Breast epithelium (tissue), 4 donors: ENCODE measurements at places on chromosomes 7 and 10. TPM values are rescaled to one million over a fixed set of nuclear protein-coding genes. Genes with fewer than 3 reads are reported as not detected.
A peak's percentile ranks its signal among the peaks of the same experiment; 100 is the strongest.

Gene TMUB1
- 36.1 TPM for total RNA-seq

Gene UCN3
- not detected for total RNA-seq

Gene RADIL
- total RNA-seq, result 5.9 TPM

Gene FZD1
- 20.0 TPM for total RNA-seq

Gene RBP4
- total RNA-seq, result 111 TPM

Gene CYP2C8
- total RNA-seq, result 1.3 TPM

DNA sequence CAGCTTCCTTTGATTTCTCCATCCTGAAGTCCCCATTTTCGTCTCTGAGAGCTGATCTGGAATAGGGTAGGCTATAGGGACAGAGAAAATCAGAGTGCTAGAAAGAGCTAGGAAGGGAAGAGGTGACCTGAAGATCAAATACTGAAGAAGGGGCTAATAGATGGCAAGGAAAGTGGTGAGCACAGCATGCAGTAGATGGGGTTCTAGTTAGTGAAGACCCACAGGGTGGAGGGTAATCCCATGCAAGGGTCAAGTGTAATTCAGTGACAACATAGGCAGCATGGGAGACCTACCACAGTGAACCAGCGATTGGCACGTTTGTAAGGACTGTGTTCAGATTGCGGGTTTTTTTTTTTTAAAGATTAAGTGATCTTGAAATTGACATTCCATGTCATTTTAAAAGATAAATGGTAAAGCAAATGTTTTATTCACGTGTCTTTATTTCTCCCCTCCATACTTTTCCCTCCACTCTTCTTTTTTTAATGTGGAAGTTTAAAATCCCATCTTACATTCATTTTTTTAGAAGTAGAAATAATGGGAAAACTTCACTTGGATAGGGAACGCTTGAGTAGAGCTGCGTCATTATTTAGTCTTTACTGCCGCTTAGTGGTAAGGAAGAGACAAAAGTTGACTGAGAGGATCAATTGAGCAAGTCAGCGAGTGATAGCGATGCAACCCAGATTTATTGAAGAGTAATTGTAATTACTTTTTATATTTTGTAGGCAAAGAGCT, 21.0 kb upstream of the ABI1 start:
- H3K27ac ChIP-seq, result no peak overlapping the region
- DNase-seq, result no peak
- H3K4me3 ChIP-seq, result no peak overlapping the region

DNA sequence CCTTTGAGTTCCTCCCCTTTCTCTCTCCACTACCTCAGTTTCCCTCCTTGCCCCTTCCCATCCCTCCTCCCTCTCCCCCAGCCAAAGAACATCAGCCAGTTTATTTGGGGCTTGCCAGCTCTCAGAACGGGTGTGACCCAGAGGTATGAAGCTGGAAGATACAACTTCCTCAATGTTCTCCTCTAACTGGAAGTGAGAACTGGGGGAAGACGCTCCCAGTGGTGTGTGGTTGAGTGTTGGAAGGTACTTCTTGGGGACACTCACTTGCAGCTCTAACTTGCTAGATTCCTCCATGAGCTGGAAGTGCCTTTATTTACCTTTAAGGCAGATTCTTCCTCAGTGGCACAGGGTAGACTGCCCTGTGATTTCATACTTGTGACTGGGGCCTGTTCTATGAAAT, 110.5 kb upstream of the HABP2 start:
- no peak for DNase-seq
- no peaks in the 10 kb centered on the region for H3K27me3 ChIP-seq
- no peak overlapping the region for H3K27ac ChIP-seq
- no peak overlapping the region for H3K4me3 ChIP-seq
- no peaks in the 10 kb centered on the region for H3K4me1 ChIP-seq
- no peaks in the 10 kb centered on the region for H3K36me3 ChIP-seq

GRCh38 chr10:18260310-18260922, 120.2 kb downstream of the CACNB2 start:
- H3K4me1 ChIP-seq, result no peaks in the 10 kb centered on the region
- H3K36me3 ChIP-seq, result no peaks in the 10 kb centered on the region
- H3K4me3 ChIP-seq, result no peak overlapping the region
- H3K27ac ChIP-seq, result no peak overlapping the region
- no peaks in the 10 kb centered on the region for H3K27me3 ChIP-seq

GRCh38 chr7:47217570-47218360, 364.1 kb downstream of the TNS3 start:
- no peak for DNase-seq
- no peaks in the 10 kb centered on the region for H3K4me1 ChIP-seq
- no peak overlapping the region for H3K4me3 ChIP-seq
- H3K36me3 ChIP-seq, result no peaks in the 10 kb centered on the region
- no peaks in the 10 kb centered on the region for H3K27me3 ChIP-seq

DNA sequence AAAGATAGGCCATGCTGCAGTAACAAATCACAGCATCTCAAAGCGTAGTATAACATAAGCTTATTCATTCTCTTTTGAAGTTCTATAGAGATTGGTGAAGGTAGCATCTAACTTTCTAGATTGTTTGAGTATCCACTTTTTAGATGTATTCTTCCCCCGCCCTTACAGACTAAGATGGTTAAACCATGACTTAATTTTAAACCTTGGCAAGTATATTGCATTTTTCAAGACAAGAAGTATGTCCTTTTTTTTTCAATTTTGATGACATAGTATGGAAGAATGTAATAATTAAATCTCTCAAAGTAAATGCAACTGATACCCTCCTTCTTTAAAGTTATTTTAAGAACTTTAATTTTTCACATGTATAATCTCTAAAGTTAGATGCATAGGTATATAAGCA, 190.0 kb downstream of the KCND2 start:
- no peaks in the 10 kb centered on the region for H3K4me1 ChIP-seq
- no peaks in the 10 kb centered on the region for H3K36me3 ChIP-seq
- H3K4me3 ChIP-seq, result no peak overlapping the region

DNA sequence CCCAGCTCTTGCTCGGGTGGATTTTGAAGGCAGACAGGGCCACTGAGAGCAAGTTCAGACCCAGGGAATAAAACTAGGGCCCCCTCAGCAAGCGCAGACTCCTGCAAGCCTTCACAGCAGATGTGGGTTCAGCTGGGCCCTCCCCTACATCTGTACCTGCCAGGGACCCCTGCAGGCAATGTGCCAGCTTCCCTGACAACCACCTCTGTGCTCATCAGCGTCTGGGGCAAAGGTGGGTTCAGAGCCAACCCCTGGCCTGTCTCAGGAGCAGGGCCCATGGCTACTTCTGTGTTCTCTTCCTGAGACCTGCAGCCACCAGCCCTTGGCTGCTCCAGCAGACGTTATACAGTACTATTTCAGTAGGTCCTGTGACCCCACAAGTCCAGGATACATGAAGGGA, 189.5 kb downstream of the DIP2C start:
- H3K27ac ChIP-seq, result no peak overlapping the region
- no peak overlapping the region for H3K4me3 ChIP-seq
- H3K4me1 ChIP-seq, result no peaks in the 10 kb centered on the region
- H3K27me3 ChIP-seq, result no peaks in the 10 kb centered on the region

DNA sequence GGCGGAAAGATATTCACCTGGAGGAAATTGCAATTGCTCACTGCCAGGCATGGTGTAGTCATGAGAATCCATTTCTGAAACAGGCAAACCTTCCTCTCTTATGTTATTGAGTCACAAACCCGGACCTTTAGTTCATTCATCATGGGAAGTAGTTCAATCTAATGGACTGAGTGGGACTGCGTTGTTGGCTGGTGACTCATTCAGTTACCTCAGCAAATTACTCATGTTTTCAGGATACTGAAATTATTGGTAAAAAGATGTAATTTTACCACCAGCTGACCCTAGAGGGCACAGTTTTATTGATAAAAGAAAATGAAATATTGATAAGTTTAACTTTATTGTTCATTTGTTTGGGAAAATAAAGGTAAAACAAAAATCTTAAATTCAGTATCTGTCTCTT, 1194.4 kb upstream of the SORCS1 start:
- no peaks in the 10 kb centered on the region for H3K36me3 ChIP-seq
- no peaks in the 10 kb centered on the region for H3K27me3 ChIP-seq
- H3K4me1 ChIP-seq, result no peaks in the 10 kb centered on the region
- no peak overlapping the region for H3K4me3 ChIP-seq
- no peak for DNase-seq

GRCh38 chr10:48309711-48310226, 3.3 kb downstream of the MAPK8 start:
- no peaks in the 10 kb centered on the region for H3K27me3 ChIP-seq
- H3K4me3 ChIP-seq, result no peak overlapping the region
- no peaks in the 10 kb centered on the region for H3K4me1 ChIP-seq
- no peak for DNase-seq
- no peaks in the 10 kb centered on the region for H3K36me3 ChIP-seq

DNA sequence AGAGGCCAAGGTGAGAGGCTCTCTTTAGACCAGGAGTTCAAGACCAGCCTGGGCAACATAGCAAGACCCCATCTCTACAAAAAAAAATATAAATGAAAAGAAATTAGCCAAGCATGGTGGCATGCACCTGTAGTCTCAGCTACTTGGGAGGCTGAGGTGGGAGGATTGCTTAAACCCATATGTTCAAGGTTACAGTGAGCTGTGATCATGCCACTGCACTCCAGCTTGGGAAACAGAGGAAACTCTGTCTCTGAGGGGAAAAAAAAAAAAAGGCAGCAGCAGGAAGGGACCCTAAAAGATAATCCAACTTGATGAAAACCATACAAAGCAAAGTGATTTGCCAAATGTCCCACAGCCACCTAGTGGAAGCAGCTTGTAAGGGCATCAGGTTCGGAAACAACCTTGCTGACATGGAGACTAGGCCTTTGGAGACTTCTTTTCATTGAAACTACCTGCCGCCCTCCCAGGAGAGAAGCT, 15.6 kb upstream of the PBLD start:
- no peaks in the 10 kb centered on the region for H3K27me3 ChIP-seq
- no peaks in the 10 kb centered on the region for H3K4me1 ChIP-seq
- H3K4me3 ChIP-seq, result no peak overlapping the region
- H3K27ac ChIP-seq, result no peak overlapping the region
- DNase-seq, result no peak
- H3K36me3 ChIP-seq, result peaks cover 4% of the 10 kb centered on the region

DNA sequence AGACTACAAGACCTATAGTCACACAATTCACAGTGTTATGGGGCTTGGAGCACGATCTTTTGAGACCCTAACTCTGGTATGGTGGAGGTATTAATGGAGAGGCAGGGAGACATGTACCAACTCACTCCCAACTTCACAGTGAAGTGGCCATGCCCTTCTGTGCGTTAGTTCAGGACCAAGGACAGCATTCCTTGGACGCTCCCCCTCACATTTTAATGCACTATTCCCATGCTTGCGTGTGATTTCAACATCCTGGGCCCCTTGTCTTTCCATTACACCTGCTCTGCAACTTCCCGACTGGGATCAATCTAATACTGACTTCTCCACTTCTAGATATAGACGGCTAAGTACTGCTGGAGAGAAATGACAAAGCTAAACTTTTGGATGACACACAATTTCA, 72.7 kb downstream of the PLCE1 start:
- no peak for DNase-seq
- H3K27ac ChIP-seq, result no peak overlapping the region
- no peaks in the 10 kb centered on the region for H3K27me3 ChIP-seq
- H3K4me3 ChIP-seq, result no peak overlapping the region
- H3K36me3 ChIP-seq, result no peaks in the 10 kb centered on the region

DNA sequence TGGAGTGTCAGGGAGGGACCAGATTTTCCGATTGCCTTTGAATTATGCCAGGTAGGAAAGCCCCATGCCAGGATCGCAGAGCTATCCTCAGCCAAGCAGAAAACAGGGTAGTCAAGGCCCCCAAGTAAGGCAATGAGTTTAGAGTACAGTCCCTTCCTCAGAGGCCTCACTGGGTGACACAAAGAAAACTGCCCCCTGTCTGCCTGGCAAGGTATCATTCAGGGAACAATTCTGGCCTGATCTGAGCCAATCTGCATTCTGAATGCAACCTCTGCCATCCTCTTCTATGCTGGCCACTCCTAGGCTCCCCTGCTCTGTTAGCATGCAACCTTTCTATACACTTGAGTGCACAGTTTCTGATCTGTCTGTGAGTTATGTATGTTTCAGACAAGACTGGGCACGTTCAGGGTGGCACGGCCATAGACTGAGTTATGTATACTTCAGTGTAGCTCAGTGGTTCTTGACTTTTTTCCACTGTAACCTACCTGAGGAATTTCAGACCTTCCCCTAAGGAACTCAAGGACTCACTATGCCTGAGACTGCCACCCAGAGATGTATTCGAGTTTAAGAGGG, 336.8 kb downstream of the PLXNA4 start:
- no peaks in the 10 kb centered on the region for H3K36me3 ChIP-seq
- H3K27ac ChIP-seq, result no peak overlapping the region
- H3K4me1 ChIP-seq, result no peaks in the 10 kb centered on the region
- no peaks in the 10 kb centered on the region for H3K27me3 ChIP-seq
- H3K4me3 ChIP-seq, result no peak overlapping the region
- no peak for DNase-seq

- H3K27ac ChIP-seq, result no peak overlapping the region
- DNase-seq, result no peak
- H3K4me3 ChIP-seq, result no peak overlapping the region
- H3K4me1 ChIP-seq, result no peaks in the 10 kb centered on the region
Observed at GRCh38 chr7:3616306-3616705, 315.3 kb downstream of the SDK1 start.

DNA sequence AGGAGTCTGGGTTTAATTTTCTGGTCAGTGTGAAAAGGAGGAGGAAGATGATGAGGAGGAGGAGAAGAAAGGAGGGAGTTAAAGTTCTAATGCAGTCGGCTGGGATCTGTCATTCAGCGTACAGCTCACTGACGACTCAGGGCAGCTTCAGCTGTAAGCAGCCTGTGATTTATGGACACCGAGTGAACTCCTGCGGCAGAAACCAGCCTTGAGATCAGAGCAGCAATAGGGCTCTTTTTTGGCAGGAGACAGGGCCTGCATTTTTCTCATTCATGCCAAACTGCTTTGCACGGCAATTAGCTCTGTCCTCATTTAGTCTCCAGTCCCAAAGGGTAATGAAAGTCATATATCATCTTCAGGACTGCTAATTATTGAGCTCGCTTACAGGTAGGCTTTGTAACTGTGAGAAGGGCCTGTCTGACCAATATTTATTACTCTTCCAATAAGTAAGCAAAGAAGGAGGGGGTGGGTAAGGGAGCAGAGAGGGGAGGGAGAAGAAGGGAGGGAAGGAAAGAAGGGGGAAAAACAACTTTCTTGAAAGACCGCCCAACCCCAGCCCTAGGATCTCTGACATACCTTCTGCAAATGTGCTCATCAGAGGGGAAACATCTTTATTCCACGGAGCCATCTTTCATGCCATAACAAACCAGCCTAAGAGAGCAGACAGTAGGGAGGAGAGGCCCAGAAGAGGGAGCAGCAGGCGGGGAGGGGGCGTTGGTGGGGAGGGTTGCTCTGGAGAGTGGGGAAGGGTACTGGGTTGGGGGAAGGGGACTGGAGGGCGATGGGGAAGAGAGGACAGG, 48.1 kb upstream of the COMTD1 start:
- H3K4me1 ChIP-seq, result no peaks in the 10 kb centered on the region
- no peaks in the 10 kb centered on the region for H3K36me3 ChIP-seq
- DNase-seq, result no peak
- peak overlapping the region; percentile 48 for H3K27ac ChIP-seq
- H3K4me3 ChIP-seq, result no peak overlapping the region

GRCh38 chr7:106063024-106063423, 49.1 kb downstream of the SYPL1 start:
- peaks cover 13% of the 10 kb centered on the region for H3K4me1 ChIP-seq
- no peaks in the 10 kb centered on the region for H3K27me3 ChIP-seq
- H3K27ac ChIP-seq, result no peak overlapping the region
- no peak overlapping the region for H3K4me3 ChIP-seq

GRCh38 chr10:80172896-80173295, 32.4 kb downstream of the ANXA11 start:
- no peak overlapping the region for H3K4me3 ChIP-seq
- no peaks in the 10 kb centered on the region for H3K27me3 ChIP-seq
- H3K4me1 ChIP-seq, result no peaks in the 10 kb centered on the region
- H3K27ac ChIP-seq, result peak overlapping the region; percentile 0
- DNase-seq, result no peak
